Caudate nucleus (tissue), 63 donors: ENCODE measurements at places on chromosomes 5 and 9.

- DNase-seq: peak; percentile 63
Measured at GRCh38 chr9:129334105-129334935, 156.3 kb upstream of the IER5L start.

GRCh38 chr5:136076881-136077445, 48.2 kb downstream of the TGFBI start:
- no peak for DNase-seq

DNA sequence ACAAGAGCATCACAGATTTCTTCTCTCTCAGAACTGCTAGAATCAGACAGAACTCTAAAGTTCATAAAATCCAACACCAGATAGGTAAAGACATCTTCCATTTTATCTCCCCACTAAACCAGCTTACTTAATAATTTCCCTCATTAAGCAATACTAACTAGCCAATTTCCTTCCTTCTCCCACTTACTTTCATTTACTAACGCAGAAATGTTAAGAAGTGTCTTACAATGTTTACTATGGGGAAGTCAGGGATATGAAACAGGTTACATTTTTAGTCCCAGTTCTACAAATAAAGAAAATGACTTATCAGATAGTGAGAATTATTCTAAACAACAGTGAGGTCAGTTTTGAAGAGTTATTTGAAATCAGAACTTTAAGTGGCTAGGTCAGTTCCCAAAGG, 236.5 kb downstream of the FBXL17 start:
- DNase-seq: no peak

- no peak for DNase-seq
Measured at GRCh38 chr9:121929893-121930875, 162.9 kb downstream of the TTLL11 start.

GRCh38 chr9:111037356-111037707, 938 bp downstream of the LPAR1 start:
- no peak for DNase-seq
